A673 (cell line): ENCODE measurements at places on chromosomes 1 and 21. TPM values are rescaled to one million over a fixed set of nuclear protein-coding genes. Genes with fewer than 3 reads are reported as not detected.

TRMT1L gene
- total RNA-seq = 24.3 and 26.6 TPM in 2 replicates

TDRD10 gene
- not detected in 2 replicates for total RNA-seq

LRRC53 gene
- total RNA-seq = not detected in 2 replicates

CHIA gene
- not detected in 2 replicates for total RNA-seq

TEKT2 gene
- 2.8 and 4.6 TPM in 2 replicates for total RNA-seq

TRIM67 gene
- total RNA-seq = 0.06 TPM in 1 of 2 replicates, not detected in the other

RGS1 gene
- total RNA-seq = 0.28 TPM in 1 of 2 replicates, not detected in the other

SELL gene
- total RNA-seq = not detected in 2 replicates

- no peak for DNase-seq
Measured at GRCh38 chr1:31881688-31882000, 56.5 kb downstream of the PTP4A2 start.

DNA sequence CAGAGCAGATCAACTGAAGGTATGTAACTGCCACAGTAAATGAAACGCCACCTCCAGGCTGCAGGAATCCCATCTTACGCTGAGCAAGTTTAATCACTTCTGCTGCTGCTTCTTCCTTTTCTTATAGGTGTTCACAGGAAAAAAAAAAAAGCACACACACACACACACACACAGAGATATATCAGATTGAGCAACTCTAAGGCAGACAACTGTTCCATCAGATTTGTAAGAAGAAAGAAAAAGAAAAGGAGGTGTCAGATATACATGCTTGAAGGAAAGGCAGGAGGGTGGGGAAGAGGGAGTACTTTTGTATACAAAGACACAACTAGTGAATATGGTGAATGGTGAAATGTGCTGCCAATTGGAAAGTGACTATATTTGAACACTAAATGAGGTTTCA lies 28.6 kb downstream of the DSTYK start:
- no peak for DNase-seq

- no peak for DNase-seq
Measured at GRCh38 chr1:230750986-230751625, 3.9 kb downstream of the CAPN9 start.

DNA sequence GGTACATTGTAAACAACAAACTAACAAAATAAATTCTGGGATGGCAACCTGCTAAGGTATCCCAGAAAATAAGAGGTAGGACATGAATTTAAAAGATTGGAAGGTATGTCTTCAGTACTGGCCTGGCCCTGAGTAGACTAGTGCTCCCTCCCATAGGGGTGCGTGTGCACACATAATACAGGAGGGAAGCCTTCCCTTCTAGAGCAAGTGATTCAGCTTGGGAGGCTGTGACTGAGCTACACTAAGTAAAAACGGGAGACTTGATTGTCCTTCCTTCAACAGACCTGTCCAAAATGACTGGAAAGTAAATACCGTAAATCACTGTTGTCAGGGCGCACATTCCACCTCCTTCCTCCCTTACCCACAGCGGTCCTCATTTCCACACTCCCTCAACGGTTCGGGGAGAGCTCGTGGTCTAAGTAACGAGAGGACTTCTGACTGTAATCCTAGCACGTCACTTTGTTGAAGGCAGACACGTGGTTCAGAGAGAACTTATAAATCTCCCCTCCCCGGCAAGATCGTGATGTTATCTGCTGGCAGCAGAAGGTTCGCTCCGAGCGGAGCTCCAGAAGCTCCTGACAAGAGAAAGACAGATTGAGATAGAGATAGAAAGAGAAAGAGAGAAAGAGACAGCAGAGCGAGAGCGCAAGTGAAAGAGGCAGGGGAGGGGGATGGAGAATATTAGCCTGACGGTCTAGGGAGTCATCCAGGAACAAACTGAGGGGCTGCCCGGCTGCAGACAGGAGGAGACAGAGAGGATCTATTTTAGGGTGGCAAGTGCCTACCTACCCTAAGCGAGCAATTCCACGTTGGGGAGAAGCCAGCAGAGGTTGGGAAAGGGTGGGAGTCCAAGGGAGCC lies at the start of gene TGFB2:
TGFB2 (plus strand) TSS at position 523 of the 859 bp plus-strand sequence. CDS start 1,366 bp downstream, outside the sequence.
- peak; percentile 56 for DNase-seq

DNA sequence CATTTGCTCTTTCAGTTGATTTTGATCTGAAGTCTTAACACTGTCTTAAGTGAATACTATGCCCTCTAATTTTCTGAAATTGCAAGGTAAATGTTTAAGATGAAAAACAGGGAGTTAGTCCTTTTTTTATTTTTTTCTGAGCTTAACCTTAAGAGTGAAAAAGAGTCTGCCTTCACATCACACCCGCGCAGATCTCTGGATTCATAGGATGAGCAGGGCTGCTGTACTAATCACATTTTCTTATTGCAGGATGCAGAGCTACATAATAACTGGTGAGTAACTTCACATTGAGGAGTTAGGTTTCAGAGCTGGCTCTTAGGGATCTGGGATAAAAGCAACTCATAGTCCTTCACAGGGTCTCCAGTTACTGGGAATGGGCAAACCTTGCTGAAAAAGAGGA lies 188.7 kb upstream of the ATP1B1 start:
- no peak for DNase-seq

GRCh38 chr1:71298633-71299032 lies 217.8 kb upstream of the ZRANB2 start:
- peak; percentile 9 for DNase-seq

DNA sequence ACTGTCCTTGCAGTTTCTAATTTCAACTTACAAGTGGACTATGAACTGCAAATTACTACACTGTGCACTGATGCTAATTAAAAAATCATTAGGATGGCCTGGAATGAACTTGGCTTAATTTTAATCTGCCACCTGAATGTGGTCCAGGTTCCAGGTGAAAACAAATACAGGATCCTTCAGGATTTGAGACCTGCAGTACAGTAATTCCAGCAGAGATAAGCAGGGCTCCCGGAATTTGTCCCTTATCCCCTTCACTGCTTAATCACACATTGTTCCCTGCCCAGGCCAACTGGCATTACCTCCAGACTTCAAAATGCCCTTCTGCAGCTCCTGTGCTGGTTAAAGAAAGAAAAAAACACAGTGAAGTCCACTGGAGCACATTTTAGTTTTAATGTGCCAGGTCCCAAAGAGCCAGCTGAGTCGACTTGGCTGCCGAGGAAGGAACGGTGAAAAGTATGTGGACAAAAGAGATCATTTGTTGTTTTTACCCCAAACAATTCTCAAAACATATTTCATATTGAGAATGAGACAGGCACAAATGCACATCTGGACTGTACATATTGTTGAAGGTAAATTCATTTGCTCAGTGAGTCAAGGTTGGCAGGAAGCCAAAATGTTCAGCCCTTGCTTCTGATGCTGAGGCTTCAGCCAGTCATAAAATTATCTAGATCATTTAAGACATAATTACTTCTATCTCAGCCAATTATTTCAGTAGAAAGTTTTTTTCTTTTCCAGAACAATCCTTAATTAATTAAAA lies 28.3 kb downstream of the DEGS1 start:
- DNase-seq = peak; percentile 35

GRCh38 chr1:226838456-226838855 lies 32.0 kb upstream of the PSEN2 start:
- no peak for DNase-seq

DNA sequence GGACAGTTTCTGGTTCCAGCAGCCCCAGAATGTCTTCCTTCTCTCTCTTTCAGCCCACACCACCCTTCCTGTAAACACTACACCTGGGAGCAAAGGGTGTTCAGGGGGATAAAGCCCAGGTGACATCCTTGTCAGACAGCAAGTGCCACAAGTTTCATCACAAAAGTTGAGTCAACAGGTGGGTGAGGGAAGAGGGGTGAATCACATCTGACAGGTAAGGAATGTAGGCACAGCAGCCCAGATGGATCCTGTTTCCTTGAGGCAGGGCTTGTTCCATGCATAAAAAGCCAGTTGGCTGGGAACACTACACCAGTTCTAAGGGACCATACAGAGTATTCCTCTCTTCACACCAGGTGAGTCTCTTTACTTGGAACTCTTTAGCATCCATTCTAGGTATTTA lies at the start of gene SPRR1B:
SPRR1B (plus strand) TSS at position 309 of the 400 bp plus-strand sequence. CDS start 1,143 bp downstream, outside the sequence.
- DNase-seq = no peak

DNA sequence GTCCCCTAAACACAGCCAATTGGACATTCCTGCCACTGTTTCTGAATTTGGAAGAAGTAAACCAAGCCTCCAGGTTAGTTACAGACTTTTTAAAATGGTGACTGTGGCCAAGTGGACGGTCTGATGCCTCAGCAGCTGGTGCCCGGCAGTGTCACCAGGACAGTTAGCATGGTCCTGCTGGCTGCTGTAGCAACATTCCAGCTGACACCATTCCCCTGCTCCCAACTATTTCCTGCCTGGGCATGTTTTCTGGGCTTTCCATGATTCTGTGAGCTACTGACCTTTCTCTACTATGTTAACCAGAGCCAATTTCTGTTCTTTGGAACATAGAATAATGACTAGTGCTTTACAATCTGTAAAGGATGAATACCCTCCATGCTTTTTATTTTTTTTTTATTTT lies 95.0 kb downstream of the TLR5 start:
- DNase-seq = no peak

GRCh38 chr1:204685236-204686006 lies at the start of gene LRRN2:
Gene LRRN2, minus strand, starts transcription at chr1:204685738. Its CDS starts 65,746 bp downstream, at chr1:204619992.
- DNase-seq = no peak

DNA sequence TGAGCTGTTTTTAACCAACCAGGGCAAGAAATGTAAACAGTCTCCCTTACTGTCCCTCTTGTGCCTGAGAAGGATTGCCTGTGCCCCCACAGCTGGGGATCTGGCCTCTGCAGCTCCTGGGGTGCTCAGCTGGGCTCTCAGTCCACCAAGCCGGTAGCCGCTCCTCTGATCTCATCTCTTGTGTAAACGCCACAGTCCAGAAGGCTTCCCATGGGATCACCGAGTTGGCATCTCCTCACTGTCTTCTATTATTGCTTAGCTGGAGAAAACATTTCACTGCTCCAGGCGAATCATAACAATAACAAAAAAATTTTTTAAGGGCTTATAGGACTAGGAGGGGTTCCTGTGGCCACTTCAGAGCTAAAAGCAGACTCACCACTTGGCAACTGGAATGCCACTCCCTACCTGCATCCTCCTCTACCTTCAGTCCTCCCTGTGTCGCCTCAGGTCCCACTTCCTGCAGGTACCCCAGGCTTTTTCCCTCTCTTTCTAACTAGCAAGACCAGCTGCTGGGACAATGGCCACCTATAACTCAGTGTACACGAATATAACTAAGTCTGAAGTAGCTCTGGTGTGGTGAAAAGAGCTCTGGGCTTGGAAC lies 75.8 kb downstream of the ATP1A1 start:
- no peak for DNase-seq

GRCh38 chr1:58035523-58035922 lies 511.0 kb downstream of the OMA1 start:
- peak; percentile 70 for DNase-seq

- DNase-seq = no peak
Measured at GRCh38 chr1:160971618-160972056, 17.0 kb upstream of the ITLN2 start.

GRCh38 chr21:39088031-39088370 lies 95.2 kb downstream of the PSMG1 start:
- DNase-seq = no peak

DNA sequence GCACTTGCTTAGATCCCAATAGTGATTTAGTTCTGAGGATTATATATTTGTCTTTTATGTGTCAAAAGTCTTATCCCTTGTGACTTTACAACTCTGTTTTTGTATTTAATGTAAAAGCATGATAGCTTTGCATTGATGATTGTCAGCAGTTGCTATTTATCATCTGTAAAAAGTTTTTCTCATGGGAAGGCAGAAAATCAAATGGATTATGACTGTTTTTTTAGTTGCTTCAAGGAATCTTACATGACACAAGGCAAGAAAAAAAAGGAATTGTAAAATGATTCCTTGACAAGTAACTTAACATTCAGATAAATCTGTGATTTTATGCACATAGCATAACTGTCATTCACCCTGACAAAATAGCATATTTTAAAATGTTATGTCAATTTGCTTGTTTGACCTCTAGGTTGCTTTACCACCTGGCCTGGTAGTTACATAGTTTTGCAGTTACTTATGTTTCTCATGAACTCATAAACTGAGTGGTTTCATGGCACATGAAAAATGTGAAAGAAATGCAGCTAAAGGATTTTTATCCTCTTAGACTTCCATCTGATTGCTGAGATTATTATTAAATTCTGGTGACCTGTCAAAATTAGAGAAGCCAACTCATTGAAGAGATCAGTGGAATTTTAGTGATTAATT lies 622.6 kb downstream of the ADGRL2 start:
- no peak for DNase-seq

DNA sequence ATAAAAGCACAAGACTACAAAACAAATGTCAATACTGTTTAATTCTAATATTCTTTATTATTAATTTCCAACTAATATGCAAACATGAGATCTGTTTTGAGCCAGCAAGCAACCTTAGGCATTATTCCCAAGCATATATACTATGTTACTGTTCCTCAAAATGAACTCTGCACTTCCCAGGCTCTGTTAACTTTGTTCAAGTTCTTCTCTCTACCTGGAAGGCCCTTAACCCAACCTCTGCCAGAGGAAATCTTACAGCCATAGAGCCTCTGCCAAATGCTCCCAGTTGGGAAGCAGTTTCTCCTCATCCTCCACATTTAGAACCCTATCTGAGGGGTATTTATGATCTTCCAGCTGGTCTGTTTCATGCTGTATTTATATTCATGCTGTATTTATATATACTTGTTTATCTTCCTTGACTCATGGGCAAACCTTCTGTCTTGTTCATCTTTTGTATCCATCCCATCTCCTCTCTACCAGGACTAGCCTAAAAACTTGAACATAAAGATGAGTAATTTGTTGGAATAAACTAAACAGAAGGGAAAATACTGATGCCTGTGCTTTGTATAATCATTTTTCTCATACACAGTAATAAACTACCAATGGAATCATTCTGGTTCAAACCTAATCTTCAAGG lies 5.3 kb downstream of the IVNS1ABP start:
- no peak for DNase-seq

- no peak for DNase-seq
Measured at GRCh38 chr1:7427605-7428300, 343.3 kb upstream of the VAMP3 start.

- DNase-seq = no peak
Measured at GRCh38 chr1:221696718-221697461, 45.0 kb downstream of the DUSP10 start.

DNA sequence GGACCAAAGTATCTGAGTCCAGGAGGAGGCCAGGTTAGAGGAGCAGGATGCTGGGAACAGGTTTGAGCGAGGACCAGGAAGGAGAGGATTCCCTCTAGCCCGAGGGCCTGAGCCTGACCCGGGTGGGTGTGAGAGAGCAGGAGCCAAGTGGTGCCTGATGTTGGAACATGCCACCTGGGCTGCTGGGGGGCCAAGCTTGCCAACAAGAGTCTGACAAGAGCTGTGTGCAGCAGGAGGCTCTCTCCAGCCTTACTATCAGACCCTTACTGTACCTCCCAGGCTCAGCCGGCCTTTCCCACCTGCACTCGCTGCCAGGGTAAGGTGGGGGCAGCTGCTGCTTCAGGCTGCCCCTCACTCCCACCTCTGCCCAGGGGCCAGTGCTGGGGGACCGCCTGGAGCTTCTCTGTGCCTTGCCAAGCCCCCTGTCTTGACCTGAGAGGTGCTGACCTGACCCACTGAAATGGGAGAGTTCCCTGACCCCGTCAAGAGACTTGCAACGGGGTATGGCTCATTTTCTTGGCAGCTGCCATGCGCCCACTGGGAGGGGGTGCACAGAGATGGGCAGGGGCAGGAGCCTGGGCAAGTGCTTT lies 159.6 kb upstream of the VAMP3 start:
- no peak for DNase-seq
